ENCODE measurements at places on chromosomes 2 and 18.

DNA sequence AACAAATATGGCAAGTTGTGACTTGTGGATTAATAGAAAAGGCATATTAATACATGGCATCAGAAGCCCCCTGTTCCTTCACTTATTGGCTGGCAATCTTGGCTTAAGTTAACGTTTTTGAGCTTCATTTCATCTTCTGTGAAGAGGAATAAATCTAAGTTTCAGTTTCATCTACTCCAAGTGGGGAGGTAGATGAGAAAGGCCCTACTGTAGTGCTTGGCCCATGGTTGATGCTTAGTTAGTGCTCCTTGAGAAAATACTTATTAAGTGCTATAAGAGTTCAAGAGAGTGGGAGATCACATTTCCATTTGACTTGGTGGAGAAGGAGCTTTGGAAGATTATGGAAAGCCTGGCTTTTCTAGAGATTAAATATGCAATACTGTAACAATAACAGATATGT, 244.3 kb downstream of the BABAM2 start:
- DNase-seq = no peak

DNA sequence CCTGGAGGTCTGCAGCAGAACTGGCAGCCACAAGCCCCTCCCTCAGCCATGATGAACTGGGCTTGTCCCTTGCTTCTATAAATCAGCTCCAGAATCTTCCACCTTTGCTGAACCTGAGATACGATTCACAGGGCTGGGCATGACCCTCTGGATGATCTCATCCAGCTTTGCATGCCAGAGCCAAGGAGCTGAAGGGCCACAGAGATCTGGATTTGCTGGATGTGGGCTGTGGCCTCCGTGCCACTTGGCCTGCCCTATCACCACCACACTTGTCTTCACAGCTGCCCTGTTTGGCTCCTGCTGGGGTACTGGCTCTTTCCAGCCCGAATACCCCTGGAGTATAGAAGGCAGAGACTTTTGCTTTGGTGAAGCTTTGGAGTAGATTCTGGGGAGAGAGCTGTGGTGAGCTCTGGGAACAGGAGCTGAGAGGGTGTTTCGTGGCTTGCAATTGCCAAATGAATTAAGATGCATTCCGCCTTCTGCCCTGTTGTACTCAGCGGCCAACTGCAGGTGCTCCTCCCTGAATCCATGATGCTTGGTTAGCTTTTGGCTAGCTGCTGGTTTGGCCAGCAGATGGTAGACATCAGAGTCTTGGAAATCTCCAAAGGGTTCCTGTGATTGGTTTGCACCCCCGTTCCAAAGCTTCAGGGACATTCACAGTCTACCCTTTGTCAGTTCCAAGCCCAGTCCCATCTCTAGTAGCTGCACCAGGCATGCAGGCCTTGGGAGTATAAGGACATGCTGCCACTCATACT, 30.9 kb upstream of the GIGYF2 start:
- no peak for DNase-seq

DNA sequence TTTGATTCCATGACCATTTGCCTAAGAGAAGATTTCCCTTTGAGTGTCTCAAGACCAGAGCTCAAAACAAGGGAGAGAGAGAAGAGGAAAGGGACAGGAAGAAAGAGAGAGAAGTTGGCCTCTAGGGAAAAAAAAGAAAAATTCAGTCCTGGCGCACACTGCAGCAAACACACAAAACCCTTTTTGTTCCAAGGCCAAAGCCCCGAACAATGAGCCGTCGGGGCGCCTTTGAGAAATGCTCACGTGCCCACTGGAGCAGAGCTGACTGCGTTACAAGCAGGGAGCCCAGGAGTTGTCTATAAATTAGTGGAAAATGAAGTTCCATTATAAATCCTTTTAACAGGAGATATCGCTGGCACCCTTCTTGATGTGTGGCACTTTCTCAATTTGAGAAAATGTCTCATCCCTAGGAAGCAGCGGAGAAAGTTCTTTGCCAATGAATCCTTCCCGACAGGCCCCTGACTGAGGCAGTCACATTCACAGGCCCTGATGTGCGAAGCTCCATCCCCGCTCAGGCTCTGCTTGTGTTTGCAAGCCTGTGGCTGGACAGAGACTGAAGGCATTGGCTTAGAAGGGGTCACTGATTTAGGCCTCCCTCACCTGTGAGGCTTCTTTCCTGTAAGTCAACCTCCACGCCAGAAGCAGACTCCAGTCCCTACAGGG, 32.1 kb upstream of the NCKAP5 start:
- DNase-seq = no peak

DNA sequence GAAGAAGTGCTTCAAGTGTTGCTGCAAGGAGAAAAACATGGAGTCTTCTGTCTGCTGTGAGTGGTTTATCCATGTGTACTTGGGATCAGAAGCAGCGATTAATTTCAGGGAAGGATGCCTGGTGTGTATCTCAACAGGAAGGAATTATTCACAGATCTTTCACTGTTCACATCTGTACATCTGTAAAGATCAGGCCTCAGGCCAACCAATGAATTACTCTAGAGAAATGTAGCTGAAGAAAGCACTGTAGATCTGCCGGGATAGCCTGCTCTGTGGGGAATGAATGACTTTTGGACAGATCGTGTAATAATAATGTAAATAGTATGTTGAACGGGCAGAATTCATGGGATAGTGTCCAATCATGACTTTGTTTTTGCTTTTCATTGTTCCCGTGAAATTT, 54.0 kb upstream of the SPP2 start:
- DNase-seq = no peak

DNA sequence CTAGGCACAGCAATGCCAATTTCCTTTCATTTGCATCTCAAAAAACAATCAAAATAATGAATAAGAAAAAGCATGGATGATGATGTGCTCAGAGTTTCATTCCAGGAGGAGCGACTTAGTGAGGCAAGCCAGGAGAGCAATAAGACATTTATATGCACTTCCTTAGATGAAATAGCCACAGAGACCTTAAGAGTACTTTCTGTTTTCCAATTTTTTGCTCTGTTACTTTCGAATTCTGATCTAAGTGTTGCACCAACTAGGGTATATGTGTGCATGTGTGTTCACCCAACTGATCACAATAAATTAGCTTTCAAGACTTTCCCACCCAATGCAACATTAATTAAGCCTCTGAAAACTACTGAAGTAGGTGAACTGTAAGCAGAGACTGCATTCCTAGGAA, 709 bp downstream of the RAB27B start:
- no peak for DNase-seq

GRCh38 chr18:58609536-58609993, 19.3 kb downstream of the ALPK2 start:
- DNase-seq = no peak

GRCh38 chr2:160317181-160318099, 117.4 kb upstream of the ITGB6 start:
- DNase-seq = no peak

DNA sequence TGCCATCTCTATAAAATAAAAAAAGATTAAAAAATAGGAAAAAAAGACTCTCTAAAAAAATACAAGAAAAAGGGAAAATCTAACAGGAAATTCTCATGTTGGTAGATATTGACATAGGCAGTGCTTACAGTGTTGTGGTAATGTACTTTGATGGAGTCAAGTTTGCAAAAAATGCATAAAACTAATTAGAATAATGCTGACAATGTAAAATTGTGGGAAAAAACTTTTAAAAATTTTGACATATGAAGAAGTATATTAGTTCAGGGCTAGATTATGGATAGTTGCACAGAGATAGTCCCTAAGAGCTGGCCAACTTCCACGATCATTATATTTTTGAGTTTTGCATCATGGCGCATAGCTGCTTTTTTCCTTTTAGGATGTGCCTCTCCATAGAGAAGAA, 72.7 kb downstream of the GBX2 start:
- no peak for DNase-seq

DNA sequence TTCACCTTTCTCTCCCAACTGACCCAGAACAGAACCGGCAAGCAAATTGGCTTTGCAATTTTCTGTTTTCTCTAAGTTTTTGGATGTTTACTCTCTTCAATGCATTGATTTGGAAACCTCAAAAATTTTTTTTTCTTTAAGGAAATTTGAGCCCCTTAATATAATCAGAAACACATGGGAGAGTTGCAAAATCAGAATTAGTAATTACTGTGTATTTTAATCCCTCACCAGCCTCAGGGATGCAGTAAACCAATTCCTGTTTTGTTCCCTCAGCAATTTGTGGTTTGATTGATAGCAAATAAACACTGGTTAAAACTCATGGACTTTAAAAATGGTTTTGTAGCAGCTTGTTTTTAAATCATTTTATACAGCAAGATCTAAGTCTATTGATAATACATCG, 281.5 kb downstream of the NEDD4L start:
- DNase-seq = no peak

- DNase-seq = no peak
Observed at GRCh38 chr18:21242780-21243401, 859 bp downstream of the GREB1L start.

DNA sequence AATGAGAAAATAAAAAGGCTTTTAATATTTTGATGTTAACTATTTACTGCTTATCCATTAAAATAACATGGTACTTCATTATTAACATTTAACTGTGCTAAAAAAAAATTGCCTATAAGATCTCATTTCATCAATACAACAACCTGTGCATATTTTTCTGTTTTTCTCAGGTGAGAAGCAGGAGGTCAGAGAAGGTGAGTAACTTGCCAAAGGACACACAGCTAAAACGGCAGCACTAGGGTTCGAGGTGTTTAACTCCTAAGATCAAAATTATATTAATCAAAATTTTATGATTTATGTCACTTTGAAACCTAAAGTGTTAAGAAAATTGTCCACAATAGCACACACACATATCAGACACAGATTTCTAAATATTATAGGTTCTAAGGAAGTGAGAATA, 366.0 kb downstream of the TGIF1 start:
- DNase-seq = no peak

DNA sequence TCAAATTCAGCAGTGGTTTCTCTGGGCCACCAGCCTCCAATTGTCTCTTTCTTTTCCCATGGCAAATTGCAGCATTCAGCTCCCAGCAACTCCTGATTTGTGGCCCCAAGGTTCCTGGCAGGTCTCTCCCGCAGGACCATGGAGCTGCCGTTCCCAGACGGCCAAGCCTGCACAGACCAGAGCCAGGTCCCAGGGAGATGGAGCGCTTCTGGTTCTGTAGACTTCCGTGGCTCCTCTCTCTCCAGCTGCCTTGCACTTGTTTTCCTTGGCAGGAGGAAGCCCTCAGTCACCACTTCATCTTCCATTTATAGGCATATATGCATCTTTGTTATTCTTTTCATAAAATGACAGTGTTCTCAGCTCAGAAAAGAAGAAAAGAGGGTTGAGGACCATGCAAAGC, 21.7 kb downstream of the TNP1 start:
- no peak for DNase-seq

DNA sequence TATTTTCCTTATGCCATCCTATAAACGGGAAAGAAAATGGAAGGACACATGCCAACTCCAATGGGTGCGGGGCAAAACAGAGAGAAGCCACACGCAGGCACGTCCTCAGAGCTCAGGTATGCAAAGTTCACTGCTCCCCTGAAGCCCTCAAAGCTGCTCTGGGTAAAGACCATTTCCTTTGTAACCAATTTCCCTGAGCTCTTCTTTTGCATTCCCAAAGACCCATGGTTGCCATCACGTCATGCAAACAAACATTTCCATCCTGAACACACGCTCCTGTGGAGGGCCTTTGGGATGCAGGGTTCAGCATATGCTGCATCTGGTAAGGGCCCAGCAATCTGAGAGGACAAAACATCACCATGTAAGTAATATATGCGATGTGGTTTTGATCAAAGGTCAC, 69.4 kb downstream of the EMILIN2 start:
- DNase-seq = no peak

DNA sequence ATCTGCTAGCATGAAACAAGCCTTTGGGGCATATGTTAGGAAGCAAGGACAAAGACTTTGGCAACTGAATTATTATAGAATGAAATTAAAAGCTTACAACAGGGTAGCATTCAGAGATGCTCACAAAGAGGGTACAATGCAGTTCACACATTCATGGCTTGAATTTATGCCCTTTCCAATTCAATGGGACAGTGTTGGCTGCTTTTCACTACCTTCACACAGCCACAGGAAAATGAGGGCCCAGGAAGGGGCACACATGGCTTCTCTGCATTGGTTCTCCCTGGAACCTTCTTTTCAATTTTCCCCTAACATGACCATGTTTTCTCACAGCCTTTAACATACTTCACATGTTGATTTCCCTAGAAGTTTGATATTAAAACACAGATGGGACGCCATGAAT, 978.1 kb downstream of the TMEM182 start:
- DNase-seq = no peak

DNA sequence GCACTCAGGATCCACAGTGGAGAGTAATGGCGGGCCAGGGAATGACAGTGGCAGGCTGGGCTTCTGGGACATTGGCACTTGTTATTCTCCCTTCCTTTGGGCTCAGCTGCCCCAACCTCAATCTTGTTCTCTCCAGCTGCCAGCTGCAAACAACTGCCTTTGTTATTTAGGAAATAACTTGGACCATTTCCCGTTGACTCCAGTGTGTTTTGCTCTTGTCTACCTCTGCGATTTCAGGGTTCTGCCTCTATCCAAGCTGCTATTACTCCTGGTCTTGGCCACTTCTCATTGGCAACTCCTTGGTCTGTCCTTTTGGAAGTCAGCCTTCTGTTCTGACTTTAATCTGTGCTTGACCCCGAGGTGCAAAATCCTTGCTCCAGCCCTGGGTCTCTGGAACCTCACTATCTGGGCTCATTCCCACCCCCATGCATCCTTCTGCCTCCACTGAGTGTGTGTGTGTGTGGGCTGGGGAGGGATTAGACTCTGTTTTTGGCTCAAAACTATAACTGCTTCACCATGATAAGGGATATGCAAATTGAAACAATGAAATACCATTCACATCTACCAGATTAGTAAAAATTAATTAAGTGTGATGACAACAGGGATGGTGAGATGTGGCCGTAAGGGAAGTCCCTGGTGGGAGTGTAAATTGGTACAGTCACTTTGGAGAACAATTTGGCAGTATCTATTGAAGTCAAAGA, 134.1 kb upstream of the CXCR4 start:
- DNase-seq = no peak

DNA sequence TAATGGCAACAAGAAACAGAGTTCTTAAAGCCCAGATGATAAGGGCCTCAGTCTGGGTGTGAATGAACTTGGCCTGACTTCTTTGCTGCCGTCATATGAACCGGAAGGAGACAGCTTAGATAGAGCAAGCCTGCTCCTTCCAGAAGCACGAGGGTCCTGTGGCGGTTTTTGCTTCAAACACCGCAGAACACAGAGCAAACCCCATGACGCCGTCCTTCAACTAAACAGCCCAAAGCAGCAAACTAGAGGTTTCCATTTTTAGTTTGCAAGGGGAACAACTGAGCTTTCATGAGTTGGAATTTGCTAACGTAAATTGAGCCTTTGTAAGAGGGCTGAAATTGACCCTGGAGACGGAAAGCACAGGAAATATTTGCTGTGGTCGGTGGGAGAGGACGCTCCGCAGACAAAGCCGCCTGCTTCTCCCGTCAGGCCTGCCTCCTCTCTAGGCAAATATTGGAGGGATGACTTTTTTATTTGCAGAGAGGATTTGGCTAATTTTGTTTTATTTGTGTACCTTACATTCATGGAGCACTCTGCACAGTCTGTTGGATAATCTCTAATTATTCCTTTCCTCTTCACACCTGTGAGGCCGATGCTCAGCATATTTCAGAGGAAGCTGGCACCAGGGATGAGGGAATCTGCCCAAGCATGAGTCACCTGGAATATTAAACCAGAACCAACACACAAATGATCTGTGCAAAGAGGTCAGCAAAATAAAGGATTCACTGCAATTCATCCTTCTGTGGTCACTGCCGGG, 134.0 kb upstream of the NCK2 start:
- DNase-seq = no peak

- no peak for DNase-seq
Observed at GRCh38 chr18:26550998-26551694, 2.8 kb upstream of the KCTD1 start.

- DNase-seq = no peak
Observed at GRCh38 chr2:43183743-43184142, 42.7 kb downstream of the ZFP36L2 start.

- DNase-seq = no peak
Observed at GRCh38 chr18:23779696-23780303, 90.5 kb downstream of the LAMA3 start.
